ENCODE measurements at places on chromosomes 13 and 19.

DNA sequence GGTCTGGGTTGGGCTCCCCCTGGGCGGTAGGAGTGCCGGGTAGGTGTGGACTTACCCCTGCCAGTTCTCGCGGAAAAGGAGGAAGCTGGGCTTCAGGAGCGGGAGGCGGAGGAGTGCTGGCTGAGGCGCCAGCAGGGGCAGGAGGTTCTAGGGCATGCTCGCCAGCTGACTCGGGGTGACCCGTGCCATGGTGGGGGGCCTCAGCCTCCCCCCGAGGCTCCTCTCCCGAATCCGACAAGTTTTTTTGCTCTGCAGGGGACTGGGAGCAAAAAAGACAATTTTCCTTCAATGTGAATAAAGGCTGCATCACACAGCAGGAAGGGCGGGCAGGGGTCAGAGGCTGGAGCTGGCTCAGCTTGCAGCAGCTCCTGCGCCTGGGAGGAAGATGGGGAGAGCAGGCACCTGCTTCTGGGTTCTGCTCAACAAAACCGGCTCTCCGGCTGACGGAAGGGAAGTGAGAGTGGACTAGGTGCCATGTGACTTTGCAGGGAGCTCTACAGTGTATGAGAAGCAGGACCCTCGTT is 26.5 kb downstream of the RANBP3 start:
- no peak for DNase-seq

GRCh38 chr13:88042489-88042888 is 371.3 kb downstream of the SLITRK5 start:
- DNase-seq: no peak

GRCh38 chr13:112871742-112872141 is 97.3 kb upstream of the MCF2L start:
- DNase-seq: no peak

DNA sequence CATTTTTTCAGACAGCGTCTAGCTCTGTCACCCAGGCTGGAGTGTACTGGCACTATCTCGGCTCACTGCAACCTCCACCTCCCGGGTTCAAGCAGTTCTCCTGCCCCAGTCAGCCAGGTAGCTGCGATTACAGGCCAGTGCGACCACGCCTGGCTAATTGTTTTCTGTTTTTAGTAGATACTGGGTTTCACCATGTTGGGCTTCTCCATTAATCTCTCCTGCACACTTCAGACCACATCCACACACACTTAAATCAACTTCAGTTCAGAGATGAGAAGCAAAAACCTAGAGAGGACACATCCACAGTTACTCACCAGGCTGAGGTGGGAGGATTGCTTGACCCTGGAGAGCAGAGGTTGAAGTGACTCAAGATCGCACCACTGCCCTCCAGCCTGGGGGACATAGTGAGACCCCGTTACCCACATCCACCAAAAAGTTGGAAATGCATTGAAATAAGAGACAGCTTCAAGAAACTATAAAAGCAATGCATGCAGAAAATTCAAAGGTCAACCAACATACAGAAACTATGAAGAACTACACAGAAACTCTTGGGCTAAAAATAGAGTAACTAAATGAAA is 42.3 kb downstream of the ZNF611 start:
- DNase-seq: no peak

GRCh38 chr13:66895780-66896179 is 334.4 kb downstream of the PCDH9 start:
- DNase-seq: no peak

GRCh38 chr19:7862413-7862951 is 11.7 kb downstream of the PRR36 start:
- no peak for DNase-seq

DNA sequence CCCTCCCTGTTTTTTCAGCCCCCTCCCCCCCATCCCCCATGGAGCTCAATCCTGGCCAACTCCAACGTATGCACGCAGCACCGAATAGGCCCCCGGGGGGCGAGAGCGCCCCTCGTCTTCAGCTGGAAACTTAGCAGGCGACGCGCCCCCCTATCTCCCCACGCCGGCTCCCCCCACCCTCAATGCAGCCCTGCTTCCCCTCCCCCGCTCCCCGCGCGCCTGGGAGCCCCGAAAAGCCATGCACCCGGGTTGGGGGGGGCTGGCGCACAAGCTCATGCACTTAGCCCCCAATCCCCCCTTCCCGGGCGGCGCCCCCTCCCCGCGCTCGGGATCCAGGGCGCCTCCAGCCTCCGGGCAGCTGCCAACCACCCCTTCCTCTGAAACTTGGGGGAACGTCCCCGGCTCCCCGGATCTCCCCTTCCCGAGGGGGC is 508 bp downstream of the ZBTB7A start:
- DNase-seq: no peak

All from caudate nucleus (tissue), 63 donors.